ENCODE measurements at places on chromosomes 7 and 10.

- peak; percentile 85 for DNase-seq
Observed at GRCh38 chr10:14397066-14397465, 66.3 kb upstream of the FRMD4A start.

DNA sequence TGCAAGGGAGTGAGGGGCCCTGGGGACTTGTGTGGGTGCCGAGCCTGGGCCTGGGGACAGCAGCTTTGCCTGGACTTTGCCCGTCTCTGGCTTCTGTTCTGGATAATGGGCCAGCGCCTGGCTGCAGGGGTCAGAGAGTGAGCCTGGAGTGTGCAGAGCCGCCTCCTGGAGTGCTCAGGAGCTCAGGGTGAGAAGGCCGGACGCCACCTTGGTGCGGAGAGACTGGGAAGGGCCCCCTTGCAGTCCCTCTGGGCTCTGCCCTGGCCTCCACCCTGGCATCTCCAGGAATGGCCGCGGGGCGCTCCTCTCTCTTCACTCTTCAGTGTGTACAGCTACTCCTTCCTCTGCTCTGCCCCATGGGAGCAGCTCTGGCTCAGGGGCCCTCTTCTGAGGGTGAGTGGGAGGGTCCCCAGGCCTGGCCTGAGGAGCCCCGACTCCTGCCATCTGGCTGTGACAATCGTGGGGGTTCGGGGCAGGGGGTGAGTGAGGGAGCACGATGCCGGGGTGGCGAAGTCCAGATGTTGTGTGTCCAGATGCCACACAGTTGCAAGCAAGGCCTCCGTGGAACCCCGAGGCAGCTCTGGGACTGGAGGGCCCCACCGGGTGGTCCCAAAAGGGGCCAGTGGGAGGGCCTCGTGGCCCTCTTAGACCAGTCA is 187.1 kb downstream of the DNAJB6 start:
- no peak for DNase-seq

GRCh38 chr10:114681542-114681941 is 23.5 kb upstream of the ABLIM1 start:
- DNase-seq: no peak

GRCh38 chr10:20247891-20248708 is 431.9 kb downstream of the PLXDC2 start:
- DNase-seq: no peak

GRCh38 chr10:102229810-102230263 is 3.7 kb downstream of the ELOVL3 start:
- DNase-seq: peak; percentile 50

DNA sequence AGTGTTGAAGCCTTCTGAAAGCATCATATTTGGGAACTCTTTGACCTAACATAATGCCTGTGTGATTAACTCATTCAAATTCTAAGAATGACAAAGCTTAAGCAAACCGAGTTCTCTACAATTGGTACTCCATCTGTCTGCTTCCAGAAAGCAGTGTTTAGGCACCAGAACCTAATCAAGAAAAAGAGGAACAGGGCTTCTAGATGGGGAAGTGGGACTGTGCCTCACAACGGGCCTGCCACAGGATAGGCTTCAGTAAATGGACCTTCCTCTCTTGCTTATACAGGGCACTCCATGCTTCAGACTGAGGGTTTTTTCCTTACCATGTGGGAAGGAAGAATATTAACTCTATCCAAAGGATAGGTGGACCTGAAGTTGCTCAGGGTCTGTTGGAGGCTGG is 808.1 kb downstream of the XPNPEP1 start:
- DNase-seq: no peak

- DNase-seq: no peak
Observed at GRCh38 chr7:79118143-79118542, 335.3 kb downstream of the MAGI2 start.

- no peak for DNase-seq
Observed at GRCh38 chr10:105681051-105681450, 1040.0 kb downstream of the SORCS3 start.

GRCh38 chr10:70523057-70523456 is 44.5 kb downstream of the PALD1 start:
- DNase-seq: no peak

- DNase-seq: no peak
Observed at GRCh38 chr10:21043044-21043443, 145.9 kb upstream of the NEBL start.

DNA sequence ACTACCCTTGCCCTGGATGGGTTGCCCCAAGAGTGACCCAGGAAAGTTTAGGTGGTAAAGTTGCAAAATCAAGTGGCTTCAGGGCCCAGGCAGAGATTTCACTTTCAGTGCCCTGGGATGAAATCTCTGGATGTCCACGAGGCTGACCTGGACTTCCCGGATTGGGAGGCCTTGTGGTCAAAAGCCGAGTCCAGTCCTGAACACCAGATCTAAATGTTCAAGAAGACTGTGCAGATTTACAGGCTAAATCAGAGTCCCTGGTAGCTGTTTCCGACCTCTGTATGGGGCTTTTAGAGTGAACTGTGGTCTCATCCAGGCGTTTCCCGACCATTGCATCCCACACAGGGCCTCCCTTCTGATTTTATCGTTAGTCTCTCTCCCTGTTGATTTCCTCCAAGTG is 95.3 kb downstream of the WDR11 start:
- DNase-seq: no peak

GRCh38 chr10:119755446-119755845 is 29.6 kb downstream of the INPP5F start:
- no peak for DNase-seq

DNA sequence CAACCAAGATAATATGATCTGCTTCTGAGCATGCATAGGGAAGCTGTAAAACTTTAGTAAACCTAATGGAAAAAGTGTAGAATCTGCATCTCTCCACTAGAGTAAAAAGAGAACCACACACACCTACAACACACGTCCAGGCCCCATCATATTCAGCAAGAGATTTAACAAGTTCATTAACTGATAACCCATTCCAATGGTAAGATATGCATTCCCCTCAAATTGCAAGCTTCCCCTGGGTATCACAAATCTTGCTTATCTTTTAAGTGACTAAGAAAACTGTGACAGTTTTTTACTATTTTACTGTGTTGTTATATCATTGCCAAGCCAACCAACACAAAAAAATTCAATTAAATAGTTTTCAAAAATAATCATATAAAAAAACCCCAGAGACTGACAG is 8.0 kb downstream of the DPY19L1 start:
- no peak for DNase-seq

GRCh38 chr7:157664034-157664433 is 327.2 kb downstream of the DNAJB6 start:
- no peak for DNase-seq

DNA sequence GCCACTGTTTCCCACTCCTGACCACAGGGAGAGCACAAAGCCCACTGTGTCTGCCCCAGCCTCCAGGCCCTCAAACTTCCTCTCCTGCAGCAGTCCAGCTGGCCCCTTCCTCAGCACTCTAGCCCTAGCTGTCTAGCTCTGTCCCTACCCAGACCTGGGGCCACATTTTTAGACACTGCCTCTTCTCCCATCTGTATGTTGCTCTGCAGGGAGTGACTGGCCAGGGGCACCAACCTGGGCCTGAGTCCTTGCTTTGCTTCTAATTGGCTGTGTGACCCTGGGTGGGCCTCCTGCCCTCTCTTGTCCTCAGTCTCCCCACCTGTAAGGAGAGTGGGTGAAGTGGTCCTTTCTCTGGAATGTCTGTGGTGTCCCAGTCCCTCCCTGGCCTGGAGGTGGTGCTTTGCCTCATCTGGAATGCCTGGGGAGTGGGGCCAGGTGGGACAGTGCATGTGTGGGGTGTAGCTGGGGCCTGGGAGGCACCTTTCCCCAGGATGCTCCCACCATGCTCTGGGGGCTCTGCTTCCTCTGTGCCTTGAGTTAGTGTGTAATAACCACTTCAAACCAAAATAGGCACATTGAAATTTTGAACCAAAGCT is 25.1 kb downstream of the AQP1 start:
- no peak for DNase-seq

GRCh38 chr10:48266528-48266927 is 8.0 kb downstream of the FRMPD2 start:
- no peak for DNase-seq

DNA sequence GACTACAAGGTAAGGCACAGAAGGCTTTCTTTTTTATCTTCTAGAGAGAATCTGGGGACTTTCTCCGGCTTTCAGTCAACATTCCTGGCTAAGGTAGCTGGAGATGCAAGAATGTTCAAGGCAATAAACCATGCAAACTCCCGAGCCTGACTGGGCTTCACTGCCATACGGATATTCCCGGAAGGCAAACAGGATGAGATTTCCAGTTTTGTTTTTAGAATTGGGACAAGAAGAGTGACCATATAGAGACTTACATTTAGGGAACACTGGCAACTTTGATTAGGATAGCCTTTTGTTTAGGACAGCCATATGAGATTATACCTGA is 269 bp downstream of the CALD1 start:
- no peak for DNase-seq

DNA sequence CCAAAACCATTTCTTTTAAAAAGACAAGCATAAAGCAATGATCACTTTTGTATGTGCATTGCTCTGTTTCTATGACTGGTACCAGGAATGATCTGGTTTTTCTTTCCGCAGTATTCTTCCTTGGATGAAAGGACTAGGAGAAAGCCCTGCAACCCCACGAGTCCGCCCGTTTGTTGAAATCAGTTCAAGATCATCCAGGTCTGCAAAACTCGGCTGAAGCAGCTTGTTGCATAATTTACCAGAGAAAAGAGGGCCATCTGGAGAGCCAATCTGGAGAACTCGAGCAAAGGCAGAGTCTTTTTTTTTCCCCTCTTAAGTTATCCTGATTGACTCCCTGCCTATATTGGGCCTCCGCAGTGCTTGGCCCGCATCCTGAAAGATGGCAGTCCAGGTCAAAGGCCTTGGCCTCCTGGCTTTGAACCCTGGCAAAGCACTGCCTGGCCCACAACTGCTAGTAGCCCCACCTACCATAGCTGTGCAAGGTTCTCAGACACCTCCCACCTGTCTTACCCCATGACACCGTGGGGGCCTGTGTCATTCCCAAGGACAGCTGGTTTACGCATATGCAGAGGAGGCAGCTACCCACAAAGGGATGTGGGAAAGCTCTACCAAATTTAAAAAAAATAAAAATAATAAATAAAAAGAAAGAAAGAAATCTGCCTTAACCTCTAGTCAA is 572.2 kb downstream of the INHBA start:
- DNase-seq: no peak

GRCh38 chr10:94645285-94645684 is 38.2 kb upstream of the CYP2C18 start:
- DNase-seq: no peak

- peak; percentile 85 for DNase-seq
Observed at GRCh38 chr7:55325371-55325792, 39.8 kb upstream of the LANCL2 start.

- DNase-seq: no peak
Observed at GRCh38 chr10:92702301-92702916, 12.7 kb downstream of the HHEX start.

DNA sequence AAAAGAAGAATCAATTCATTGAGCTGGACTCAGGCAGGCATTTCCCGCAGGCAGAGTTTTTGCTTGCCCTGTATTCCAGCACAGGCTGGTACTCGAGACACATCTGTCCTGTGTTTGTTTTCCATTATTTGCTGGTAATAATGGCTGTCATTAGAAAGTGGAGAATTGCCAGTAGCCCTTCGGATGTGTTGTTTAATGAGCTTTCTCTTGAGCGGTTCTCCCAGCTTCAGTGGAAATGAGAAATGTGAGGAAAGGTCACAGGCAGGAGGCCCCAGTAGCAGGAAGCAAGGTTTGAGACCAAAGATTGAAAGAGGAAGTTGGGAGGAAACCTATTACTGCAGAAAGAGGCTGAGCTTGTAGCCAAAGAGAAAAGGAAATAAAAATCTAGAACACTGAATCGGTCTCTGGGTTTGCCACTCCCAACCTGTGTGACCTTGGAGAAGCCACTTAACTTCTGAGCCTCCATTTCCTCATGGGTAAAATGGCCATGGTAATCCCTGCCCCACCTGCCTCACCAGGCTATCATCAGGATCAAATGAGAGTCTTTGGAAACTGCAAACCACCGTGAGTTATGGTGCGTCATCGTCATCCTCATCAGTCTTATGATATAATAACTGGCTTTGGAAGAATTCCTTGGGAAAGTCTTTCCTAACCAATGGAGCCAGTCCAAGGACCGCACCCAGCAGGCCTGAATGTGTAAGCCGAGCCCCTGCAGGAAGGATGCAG is 67.7 kb downstream of the TACR2 start:
- peak; percentile 75 for DNase-seq

DNA sequence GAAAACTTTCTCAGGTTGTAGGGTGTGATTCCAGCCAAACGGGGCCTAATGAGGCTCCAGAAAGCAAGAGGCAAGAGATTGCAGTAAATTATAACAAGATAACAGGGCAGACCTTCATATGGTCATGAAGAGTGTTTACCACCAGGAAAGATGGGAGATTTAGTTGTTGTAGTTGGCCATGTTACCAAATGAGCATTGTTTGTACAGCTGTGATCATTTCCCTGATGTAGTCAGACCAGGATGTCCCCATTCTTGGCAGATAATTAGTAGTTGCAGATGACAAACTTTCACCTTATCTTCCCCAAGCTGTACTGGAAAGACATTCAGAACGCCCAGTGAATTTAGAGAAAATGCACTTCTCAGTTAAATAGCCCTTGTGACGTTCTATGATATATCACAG is 630.8 kb downstream of the ANKRD7 start:
- DNase-seq: no peak

DNA sequence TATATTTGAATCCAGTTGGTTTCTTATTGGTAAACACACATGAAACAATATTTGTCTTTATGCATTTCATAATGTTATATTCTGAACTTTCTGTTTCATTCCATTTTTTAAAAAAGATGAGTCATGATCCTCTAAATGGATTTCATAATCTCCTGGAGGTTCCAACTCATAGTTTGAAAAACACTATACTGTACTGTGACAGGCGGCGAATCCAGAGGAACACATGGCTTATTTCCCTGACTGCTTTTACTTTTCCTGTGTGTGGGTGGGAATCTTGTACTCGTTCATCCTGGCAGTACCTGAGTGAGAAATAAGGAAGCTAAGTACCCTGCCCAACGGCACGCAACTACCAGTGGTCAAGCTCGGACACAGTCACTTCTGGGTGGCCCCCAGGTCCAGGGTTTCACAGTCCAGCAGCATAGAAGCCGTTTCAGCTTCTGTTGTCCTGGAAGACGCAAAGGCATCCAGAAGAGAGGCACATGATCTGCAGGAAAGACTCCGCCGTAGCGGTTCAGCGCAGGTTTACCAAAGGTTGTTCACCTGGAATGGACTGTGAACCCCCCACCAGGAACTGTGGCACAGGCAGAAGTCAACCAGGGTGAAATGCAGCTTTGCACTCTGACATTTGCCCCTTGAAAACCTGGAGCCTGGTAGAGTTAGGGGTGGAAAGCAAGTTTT is 117.7 kb downstream of the CCNY start:
- DNase-seq: no peak

- DNase-seq: no peak
Observed at GRCh38 chr7:2553831-2554581, 1.3 kb downstream of the BRAT1 start.
